AG08396 (cell line): ENCODE measurements at places on chromosomes 3 and 15.

GRCh38 chr3:105823149-105823867, 45.5 kb downstream of the CBLB start:
- peak; percentile 64 for DNase-seq

GRCh38 chr3:24086206-24086605, 141.1 kb downstream of the NR1D2 start:
- no peak for DNase-seq

DNA sequence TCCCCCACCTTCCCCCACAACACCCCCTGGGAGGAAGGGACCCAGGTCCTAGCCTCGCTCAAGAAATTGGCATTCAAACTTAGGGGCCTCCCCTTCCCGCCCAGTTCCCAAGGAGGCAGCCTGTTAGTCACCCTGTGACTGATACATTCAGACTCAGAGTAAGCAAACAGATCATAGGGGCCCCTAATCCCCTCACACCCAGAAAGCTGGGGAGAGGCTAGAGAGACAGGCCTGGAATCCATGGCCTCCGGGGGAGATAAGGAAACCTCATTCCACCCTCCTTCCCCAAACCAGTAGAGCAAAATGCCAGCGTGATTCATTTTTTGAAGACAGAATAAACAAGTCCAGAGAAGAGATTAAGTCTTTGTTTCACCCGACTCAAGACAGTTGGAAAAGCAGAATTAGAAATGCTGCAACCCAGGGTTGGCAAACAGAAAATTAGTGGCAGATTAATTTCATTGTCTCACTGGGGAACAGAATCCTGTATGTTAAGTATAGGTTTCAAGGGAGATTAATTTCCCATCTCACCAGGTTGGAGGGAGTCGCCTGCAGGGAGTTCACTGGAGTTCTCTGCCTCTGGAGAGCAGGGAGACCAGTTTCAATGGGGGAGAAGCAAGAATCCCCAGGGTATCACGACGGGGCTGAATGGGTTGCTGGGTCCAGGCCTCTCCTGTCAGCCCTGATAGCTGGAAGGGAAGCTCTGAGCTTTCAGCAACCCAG, 268.3 kb downstream of the UACA start:
- peak; percentile 90 for DNase-seq

DNA sequence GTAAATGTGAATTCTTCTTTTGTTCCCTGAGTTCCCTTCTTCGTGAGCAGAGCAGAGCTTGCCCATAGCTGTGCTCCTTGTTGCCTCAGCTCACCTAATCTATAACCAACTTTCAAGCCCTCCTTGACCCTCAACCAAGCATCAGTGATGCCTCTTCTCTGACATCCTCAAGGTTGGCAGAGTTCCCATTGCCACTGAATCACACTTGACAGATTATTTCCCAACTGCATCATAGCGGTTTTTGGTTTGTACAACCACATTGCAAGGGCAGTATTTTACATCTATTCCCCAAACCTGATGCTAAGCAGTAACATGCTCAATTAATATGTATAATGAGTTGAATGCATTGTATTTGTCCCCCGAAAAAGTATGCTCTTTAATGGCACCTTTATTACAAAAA, 133.0 kb upstream of the SNTN start:
- no peak for DNase-seq

- DNase-seq = no peak
Measured at GRCh38 chr3:82002986-82003642, 241.7 kb upstream of the GBE1 start.

DNA sequence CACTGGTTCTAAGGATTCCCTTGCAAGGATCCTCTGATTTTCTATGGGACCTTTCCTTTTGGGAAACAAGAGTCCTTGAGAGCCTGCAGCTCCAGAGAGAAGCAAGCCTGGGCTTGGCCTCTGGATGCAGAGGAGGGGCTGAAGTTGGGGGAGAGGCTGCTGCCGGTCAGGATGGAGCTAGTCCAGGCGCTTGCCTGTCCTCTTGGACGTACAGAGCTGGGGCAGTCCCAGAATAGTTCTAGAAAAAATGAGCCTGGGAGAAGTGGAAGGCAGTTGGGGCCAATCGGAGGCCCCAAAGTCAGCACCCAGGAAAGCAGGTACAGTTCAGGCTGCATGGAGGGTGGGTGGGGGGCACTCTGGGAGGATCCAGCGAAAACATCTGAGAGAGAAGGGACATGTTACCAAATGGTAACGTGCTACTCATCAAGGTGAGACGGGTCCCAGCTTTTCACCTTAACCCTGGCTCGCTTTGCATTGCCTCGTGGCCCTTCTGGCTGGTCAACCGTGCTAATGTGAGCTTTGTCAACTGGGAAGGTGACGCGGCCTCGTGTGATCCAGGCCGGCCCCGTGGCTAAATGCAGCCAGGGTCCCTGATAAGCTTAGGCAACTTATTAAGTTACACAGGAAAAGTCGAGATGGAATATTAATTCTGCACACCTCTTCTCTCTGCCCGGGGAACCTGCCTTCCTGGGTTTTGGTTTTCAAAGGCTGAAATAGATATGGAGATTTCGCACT, 38.7 kb upstream of the MAGEF1 start:
- DNase-seq = no peak

DNA sequence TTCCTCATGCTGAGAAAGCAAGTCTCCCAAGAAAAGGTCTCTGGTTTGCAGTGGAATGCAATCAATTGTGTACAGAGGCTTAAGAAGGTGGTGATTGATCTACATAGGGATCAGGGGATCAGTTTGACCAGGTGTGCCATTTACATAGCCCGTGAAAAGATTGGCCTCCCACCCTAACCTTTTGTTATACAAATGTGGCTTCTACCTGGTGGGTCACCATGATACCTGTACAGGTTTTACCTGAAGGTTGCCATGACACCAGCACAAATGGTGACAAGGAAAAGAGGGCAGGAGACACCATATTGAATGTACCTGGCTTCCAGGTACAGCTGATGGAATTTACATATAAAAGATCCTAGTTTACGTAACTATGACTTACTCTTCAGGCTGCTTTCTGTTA, 25.5 kb upstream of the TEX55 start:
- no peak for DNase-seq

GRCh38 chr3:191357909-191358308, 27.6 kb upstream of the UTS2B start:
- DNase-seq = no peak

DNA sequence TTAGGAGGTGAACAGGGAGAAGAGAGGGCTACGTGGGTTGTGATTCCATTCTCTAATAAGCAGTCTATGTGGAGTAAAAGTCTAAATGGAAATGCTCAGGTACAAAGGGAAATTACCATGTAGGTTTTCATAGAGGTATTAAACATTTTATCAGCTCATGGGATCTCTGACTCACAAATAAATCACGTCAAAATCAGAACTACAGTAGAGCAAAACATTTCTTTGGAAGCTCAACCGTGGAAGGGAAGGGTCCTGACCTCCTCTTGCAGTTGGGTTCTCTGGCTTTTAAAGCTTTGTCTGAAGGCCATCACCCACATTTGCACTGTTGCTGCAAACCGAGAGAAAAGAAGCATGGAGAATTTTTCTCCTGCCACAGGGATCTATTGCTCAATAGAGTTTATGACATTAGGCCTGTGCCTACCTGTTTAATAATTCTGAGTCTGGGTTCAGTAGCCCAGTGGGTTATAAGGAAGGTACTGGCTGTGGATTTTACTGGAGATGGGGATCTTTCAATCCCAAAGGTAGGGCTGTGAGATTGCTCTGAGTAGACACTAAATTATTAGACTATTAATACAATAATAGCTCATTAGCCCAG, 24.2 kb upstream of the PGPEP1L start:
- no peak for DNase-seq

DNA sequence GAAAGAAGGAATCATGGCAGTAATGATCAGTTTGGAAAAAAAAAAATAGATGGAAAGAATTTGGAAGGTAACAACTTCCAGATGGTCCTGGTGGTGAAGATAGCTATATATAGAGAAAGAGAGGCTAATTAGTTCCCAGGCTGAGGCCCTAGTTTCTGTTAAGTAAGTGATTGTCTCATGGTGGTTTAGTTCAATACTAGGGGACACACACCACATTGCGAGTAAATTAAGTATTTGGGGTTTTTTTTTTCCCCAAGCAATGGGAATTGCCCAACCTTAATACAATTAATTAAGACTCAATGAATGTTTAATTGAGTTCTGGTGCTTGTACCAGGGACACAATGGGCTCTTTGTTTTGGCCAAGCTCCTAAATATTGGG, 143.8 kb upstream of the WNT5A start:
- no peak for DNase-seq

DNA sequence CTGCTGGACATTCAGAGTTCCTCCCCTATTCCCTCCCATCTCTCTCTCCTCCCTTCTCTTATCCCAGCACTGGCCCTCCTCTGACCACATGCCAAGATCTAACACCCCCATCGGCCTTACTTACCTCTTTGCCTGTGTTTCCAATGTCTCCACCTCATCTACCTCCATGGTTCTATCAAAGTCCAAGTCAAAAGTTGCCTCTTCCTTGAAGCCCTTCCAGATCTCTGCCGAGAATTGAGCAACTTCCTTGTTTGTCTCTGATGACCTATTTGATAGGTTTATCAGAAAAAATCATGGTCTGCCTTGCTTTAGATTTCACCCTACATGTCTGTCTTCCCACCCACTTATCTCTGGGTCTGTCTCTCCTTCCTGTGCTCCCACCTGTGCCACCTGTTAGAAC, 69.7 kb upstream of the ITGA11 start:
- DNase-seq = no peak

GRCh38 chr3:177196008-177196455, 1.2 kb downstream of the TBL1XR1 start:
- DNase-seq = no peak

GRCh38 chr15:82044373-82045178, 1.2 kb downstream of the MEX3B start:
- peak; percentile 74 for DNase-seq

- DNase-seq = no peak
Measured at GRCh38 chr3:23867838-23868237, 49.0 kb downstream of the NKIRAS1 start.

- DNase-seq = no peak
Measured at GRCh38 chr3:5277612-5278236, 90.2 kb downstream of the EDEM1 start.

DNA sequence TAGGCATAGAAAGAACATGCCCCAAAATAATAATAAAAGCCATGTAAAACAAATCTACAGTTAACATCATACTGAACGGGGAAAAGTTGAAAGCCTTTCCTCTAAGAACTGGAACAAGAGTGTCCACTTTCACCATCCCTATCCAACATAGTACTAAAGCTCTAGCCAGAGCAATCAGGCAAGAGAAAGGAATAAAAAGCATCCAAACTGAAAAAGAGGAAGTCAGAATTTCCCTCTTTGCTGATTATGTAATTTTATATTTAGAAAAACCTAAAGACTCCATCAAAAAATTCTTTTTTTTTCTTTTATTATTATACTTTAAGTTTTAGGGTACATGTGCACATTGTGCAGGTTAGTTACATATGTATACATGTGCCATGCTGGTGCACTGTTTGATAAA, 661.6 kb upstream of the CBLB start:
- DNase-seq = no peak

GRCh38 chr3:38062809-38063208, 23.8 kb downstream of the DLEC1 start:
- DNase-seq = no peak

DNA sequence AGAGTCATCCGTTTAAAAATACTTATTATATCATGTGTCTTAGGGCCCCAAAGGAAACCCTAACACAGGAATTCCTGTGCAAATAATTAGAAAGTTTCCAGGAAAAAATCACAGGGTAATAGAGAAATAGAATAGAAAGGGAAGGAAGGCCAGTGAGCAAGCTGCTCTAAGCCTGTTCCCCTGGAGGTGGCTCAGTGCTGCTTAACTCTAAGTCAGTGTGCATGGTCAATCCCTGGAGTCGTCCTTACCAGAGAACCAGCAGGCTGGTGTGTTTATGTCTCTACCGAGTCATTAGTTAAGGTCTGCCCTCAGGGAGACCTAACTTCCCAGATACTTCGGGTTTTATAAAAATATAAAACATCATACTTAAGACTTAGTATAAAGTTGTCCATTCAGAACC, 21.0 kb upstream of the MCF2L2 start:
- DNase-seq = no peak

DNA sequence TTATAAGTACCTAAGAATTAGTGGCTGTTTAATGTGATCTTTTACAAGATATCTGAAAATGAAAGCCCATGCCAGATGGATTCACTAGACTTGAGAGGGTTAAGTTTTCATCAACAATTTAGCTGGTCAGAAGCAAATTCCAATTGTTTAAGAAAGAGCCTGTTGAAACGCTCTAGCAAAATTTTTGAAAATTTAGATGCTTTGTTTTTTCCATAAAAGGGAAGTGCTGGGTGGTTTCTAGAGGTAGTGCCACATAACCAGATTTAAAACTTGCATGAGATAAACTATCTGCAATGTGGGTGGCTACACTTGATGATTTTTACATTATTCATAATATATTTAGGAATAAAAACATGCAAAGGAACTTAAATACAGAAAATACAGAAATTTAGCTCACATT, 48.5 kb upstream of the SKIL start:
- no peak for DNase-seq
